ENCODE measurements at places on chromosomes 7 and 10.

GRCh38 chr7:117873310-117874190, at the start of gene CTTNBP2:
Gene CTTNBP2 (minus strand): TSS chr7:117873441. CDS start chr7:117873415, 26 bp downstream.
- no peak for DNase-seq

DNA sequence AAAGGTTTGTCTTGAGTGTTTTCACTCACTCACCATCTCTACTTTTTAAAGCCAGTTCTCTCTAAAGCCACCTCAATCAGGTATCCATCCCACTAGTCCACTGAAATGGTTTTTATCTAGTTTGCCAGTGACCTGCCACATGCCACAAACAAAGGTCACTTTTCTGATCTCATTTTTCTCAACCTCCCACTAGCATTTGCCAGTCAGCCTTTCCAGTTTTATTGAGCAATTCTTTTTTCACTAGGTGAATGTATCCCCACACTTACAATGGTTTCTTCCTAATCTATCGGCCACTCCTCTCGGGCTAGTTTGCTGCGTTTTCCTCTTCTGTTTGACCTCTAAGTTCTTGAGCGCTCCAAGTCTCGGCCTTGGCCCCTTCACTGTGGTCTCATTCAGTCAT, 44.9 kb upstream of the ARL4A start:
- no peak for DNase-seq

GRCh38 chr7:79046061-79046460, 407.4 kb downstream of the MAGI2 start:
- DNase-seq = no peak

DNA sequence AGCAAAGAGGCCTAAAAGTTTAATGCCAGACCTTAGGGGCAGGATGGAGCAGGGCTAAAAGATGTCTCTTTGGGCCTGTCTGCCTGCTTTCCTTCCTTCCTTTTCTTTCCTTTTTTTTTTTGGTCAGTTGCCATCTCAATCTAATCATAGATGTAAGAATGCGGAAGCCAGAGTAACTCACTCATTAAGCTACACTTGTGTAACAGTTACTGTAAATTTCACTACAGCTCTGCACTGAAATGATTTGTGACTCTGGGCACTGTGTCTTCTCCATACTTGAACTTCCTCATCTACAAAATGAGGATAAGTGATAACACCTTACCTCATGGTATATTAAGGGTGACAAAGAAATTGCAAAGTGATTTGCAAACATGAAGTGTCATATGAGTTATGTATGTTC, 75.5 kb upstream of the AGK start:
- DNase-seq = no peak

DNA sequence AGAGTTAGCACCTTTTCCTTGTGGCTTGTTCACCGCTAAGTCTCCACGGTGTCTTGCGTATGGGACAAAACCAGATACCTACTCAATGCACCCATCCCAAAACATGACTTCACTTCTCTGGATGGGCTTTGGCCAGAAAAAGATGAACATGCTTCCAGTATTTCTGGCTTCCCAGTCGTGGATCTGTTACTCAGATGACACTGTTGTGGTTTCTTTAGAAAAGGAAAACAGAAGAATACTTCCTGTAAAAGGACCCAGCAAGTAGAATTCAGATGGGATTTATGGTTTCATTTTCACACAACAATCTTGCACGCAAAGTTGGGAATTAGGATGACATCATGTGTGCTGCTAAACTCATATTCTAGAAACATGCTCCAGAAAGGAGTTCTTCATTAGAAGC, 216.7 kb downstream of the ADAM12 start:
- no peak for DNase-seq

DNA sequence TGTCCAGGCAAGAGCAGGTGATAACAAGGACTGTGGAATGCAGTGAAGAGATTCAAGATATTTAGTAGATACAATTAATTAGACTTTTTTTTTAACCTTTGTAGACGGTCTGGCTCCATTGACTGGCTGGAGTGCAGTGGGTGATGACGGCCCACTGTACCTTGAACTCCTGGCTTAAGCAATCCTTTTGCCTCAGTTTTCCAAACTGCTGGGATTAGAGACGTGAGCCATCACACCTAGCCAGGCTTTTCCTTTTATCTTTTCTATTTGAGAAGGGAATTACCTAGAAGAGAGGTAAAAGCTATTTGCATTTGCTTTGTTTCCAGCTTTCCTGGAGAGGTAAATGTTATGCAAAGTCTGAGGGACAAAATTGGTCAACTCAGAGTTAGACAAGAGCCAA, 213.0 kb upstream of the MAGI2 start:
- no peak for DNase-seq

GRCh38 chr7:138478499-138478908, 18.4 kb downstream of the TRIM24 start:
- DNase-seq = no peak

- no peak for DNase-seq
These were observed 94.2 kb downstream of the CUBN start for GRCh38 chr10:17035446-17035845.

DNA sequence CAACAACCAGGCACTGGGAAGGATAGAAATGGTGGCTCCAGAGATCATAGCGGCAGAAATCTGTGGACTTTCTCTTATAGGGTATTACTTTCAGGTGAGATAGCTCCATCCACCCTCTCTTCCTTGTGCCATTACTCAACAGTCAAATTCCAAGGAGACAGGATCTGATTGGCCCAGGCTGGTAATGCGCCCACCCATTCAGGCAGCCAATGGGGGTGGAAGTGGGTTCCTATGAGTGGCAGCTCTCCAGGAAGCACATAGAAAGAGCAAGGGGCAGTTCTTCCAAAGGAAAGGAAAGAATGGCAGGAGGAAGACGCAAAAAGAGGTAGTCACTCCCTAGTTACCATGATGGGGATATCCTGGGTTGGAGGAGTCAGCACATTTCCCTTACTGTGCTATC, 94.4 kb downstream of the STRA8 start:
- no peak for DNase-seq

GRCh38 chr10:4028027-4028471, 243.0 kb upstream of the KLF6 start:
- no peak for DNase-seq

GRCh38 chr10:47167591-47167990, 132.4 kb upstream of the GDF10 start:
- DNase-seq = no peak
